ENCODE measurements at places on chromosomes 6 and 20.

DNA sequence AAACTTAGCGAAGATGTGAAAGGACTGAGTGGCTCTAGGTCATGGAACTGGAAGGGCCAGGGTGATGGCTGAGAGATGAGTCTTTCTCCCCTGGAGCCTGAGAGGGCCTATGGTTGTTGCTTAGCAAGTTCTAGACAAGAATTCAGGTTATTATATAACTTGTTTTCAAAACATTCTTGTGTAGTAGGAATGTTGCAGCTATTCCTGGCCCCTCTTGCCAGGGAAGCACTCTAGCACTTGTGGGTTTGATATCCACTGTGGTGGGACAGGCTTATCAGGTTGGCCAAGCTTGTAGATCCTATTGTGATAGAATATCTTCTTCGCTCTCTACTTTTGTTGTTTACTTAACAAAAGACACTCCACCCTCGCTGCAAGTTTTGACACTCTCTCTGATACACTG lies 211.8 kb upstream of the CITED2 start:
- DNase-seq, result no peak

DNA sequence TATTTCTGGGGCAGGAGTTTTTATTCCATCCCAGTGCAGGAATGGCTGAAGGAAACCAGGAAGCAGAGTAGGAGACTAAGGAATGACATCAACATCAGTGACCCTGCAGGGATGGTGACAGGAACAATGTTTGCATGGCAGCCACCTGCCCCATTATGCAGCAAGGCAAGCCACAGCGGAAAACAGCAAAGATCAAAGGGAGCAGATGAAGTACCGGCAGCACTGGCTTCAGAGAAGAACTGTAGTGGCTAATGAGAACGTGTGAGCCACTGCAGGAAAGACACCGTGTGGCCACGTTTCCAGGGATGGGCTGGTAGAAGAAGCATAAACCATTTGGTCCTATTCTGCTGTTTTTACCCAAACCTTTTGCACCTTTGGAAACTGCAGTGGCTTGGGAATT lies 52.9 kb upstream of the TAB2 start:
- DNase-seq, result no peak

DNA sequence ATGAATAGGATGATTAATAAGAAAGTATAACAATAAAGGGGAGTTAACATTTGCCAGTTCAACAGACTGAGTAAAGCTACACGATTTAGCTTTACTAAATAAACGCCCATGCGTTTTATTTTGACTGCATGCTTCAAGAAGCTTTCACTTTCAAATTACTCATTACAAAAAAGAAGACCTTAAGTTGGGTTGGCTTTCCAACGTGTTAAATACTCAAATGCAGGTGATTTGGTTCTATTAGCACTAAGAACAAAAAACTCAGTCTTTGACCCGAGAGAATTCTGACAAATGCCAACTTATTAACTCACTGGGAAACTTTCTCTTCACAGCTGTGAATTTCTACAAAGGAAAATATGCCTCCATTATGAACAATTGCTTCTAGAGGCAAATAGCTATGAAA lies 24.8 kb downstream of the RNF146 start:
- DNase-seq, result no peak

DNA sequence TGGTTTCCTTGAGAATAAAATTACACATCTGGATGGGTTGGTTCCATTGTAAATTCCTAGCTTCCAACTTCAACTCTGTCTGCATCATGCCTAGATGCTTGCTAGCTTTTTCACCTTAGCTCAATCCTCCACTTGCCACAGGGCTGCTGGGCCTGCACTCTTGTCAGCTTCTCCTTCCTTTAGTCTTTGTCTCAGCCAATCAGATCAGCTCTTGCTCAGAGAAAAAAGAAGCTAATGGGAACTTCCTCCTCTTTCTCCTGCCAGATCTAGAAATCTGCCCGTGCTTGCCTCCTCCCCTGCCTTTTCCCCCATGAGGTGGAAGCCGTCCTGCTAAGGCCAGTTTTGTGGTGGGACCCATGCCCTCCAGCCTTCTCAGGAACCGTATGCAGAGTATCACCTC lies 18.5 kb downstream of the RAE1 start:
- no peak for DNase-seq

DNA sequence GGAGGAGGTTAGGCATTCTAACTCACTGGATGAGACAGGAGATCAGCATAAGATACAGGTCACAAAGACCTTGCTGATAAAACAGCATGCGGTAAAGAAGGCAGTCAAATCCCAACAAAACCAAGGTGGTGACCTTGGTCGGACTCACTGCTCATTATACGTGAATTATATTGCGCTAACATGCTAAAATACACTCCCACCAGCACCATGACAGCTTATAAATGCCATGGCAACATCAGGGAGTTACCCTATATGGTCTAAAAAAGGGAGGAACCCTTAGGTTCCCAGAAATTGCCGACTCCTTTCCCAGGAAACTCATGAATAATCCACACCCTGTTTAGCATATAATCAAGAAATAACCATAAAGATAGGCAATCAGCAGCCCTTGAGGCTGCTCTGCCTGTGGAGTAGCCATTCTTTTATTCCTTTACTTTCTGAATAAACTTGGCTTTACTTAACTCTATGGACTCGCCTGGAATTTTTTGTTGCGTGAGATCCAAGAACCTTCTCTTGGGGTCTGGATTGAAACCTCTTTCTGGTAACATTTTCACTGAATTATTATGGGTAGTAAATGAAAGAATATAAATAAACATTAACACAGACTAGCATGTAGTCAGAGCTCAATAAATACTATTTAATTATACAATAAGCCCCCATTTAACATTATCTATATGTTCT lies 3.0 kb upstream of the LAMA4 start:
- DNase-seq, result no peak
